NCI-H2107 (cell line): ENCODE measurements at places on chromosomes 4 and X.

- no peak for DNase-seq
These were observed 46.5 kb downstream of the EVC start for GRCh38 chr4:5757536-5757935.

DNA sequence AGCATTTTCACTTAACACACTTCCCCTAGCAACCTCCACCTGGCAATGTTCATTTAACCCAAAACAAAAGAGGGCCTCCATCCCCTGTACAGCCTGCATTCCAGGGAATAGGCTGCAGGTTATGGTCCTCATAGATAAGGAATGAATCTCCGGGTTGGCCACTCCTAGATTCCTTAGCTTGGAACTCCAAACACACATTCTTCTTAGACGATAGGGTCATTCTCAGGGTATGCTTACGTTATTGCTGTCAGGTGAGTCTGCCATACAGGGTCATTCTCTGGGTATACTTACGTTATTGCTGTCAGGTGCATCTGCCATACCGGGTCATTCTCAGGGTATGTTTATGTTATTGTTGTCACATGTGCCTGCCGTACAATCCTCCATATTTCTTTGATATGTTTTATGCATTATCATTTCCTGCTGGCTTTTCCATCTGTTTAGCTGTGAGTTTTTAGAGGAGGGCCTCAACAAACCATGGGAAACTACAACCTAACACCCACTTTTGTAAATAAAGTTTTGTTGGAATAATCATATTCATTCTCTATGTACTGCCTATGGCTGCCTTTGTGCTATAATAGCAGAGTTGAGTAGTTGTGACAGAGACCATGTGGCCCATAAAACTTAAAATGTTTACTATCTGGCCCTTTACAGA is 8.2 kb upstream of the AFF1 start:
- DNase-seq = no peak

DNA sequence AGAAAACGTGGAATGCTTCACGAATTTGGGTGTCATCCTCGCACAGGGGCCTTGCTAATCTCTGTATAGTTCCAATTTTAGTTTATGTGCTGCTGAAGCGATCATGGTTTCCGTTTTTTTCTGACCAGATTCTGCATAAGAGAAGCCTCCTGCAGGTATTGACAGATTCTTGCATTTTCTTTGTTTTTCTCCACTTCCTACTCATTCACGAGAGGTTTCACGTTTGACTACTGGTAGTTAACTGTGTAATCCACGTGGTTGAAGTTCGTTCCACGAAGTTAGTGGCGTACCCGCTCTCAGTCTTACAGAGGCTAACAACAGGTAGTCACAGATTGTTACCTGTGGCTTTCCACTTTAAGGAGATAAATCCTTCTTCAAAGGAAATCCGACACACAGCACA is 12.1 kb upstream of the TRIML2 start:
- no peak for DNase-seq

- DNase-seq = no peak
These were observed 81.5 kb upstream of the CD99 start for GRCh38 chrX:2609431-2610238.

DNA sequence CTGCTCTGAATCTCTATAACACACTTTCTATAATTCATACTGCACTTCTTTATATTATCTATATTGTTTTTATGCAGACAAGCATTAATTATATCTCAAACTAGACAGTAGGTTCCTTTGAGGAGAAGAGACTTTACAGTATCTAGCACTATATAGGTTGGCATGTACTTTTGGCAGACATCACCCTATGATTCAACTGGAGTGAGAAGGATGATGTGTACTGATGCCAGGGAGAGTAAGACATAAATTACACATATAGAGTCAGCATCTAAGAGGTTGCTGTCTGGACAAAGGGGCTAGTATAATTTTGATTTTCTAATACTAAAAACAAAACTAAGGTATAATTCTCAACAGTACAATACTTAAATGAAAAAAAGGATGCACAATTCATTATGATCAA is 5.1 kb upstream of the RBM41 start:
- DNase-seq = no peak

DNA sequence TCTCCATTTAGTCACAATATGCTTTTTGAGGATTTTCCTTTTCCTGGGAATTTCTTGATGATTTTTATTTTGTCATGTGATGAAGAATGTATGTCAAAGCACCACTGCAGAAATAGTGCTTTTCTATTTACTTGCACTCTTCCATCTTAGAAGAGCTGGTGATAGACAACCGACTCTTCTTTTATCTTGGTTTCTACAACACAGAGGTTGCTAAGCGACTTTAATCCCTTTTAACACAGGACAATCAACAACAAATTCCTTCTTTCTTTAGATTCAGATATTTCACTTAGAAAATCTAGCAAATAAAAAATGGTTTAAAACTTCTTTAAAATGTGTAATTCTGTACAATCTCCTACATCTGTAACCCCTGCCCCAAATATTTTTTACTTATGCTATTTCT is 34.6 kb downstream of the TET2 start:
- no peak for DNase-seq

DNA sequence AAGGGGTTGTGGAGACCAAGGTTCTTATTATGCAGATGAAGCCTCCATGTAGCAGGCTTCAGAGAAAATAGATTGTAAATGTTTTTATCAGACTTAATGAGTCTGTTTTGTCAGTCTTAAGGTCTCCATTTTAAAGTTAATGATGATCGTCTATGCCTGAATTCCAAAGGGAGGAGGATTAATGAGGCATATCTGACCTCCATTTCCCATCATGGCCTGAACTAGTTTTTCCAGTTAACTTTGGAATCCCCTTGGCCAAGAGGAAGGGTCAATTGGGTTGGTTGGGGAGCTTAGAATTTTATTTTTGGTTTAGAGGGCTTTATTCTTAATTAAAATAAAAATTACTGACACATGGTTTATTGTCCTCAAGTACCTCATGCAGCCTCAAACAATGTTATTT is 6.9 kb upstream of the PARM1 start:
- no peak for DNase-seq

DNA sequence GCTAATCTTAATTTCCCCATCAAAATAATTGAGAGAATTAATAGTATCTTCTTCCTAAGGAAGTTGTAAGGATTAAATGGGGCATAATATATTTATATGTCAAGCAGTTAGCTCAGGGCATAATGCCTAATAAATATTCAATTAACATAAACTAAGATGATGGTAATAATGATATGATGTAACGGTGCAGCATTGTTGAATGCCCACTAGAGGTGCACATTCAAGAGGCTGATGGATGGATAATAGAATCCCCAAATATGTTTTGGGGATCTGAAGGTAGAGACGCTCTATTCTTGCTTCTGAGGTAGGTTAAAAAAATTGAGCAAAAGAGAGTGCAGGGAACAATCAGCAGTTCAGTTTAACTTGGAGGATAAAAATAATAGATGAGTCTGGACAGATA is 37.1 kb downstream of the ATOH1 start:
- DNase-seq = no peak

DNA sequence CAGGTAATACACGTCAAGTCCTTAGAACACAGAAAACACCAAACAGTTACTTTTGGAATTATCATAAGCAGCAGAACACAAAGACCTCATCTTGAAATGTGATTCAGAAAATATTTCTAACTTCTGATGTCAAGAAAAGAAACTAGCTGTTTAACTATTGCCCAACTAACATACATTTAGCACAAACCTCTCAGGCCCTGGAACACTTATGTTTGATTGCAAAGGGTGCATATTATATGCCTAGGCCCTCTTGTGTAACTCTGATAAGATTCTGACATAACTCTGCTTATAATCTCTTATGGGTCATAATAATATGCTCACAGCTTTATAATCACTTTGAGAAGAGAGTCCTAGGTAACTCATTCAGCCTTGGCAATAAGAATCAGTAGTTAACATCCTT is 62.6 kb downstream of the TBC1D9 start:
- no peak for DNase-seq

DNA sequence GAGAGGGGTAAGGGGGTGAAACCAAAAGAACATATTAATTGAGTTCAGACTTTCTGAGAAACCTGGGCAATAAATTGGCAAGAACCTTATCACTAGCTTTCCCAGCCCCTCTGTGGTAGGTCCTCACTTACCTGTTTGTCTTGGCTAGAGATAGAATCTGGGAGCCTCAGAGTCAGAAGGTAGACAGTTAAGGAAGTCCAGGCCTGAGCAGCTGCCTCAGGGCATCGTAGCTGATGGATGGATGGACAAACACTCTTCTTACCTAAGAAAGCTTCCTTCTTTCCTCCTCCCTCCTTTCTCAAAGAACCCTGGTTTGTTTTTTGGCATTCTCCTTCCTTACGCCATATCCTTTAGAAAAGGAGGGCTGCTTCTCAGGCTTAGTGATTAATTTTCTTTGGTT is 24.4 kb downstream of the FRAS1 start:
- DNase-seq = no peak

- no peak for DNase-seq
These were observed 468.6 kb downstream of the INPP4B start for GRCh38 chr4:142377342-142378091.

GRCh38 chr4:38153387-38153760 is 193.2 kb downstream of the PTTG2 start:
- no peak for DNase-seq

GRCh38 chr4:188275686-188276085 is 136.4 kb downstream of the TRIML1 start:
- DNase-seq = no peak

GRCh38 chr4:140112576-140112975 is 41.4 kb downstream of the MAML3 start:
- DNase-seq = no peak

- no peak for DNase-seq
These were observed 94.7 kb upstream of the PUDP start for GRCh38 chrX:7242613-7243012.

DNA sequence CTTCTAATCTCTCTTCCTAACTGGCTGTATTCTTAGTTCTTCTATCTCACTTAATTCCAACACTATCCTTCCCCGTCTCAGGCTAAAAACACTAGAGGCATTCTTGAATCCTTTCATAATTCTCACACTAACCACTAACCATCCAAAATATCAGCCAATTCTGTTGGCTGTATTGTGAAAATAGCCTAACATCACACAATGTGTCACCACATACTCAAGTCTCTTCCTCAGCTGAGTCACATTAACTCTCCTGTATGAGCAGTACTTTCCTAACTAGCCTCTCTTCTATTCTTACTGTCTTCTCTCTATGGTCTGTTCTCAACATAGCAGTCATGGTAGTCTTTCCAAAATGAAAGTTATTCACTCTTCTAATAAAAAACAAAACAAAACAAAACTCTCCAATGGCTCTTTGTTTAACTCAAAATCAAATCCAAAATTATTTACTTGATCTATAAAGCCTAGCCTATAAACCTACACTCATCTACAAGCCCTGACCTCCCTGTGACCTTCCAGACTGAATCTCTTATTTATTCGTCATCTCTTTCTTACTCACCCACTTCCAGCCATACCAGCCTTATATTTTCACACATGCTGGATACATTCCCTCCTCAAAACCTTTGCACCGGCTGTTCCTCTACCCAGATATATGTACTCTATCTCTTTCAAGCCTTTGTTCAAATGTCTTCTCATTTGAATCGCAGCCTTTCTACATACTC is 445.9 kb downstream of the TLL1 start:
- no peak for DNase-seq

DNA sequence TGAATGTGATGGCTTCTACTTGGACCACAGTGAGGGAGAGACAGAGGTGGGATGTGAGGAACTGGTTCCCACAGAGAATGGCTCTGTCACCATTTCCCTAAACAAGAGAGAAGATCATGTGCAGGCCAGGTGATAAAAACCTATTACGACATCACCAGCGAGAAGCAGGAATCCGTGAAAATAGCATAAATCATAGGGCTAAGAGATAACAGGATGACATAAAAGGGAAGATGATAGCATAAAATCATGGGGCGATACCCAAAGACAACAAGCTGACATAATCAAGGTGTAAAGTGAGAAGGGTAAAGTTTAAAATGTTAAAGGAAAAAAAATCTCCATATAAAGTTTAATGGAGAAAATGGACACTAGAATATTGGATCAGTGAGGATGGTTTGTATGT is 205.5 kb upstream of the SLIT2 start:
- DNase-seq = no peak

GRCh38 chr4:3659131-3659530 is 107.1 kb upstream of the ADRA2C start:
- no peak for DNase-seq

GRCh38 chrX:15143825-15144121 is 126.1 kb downstream of the ASB9 start:
- no peak for DNase-seq

DNA sequence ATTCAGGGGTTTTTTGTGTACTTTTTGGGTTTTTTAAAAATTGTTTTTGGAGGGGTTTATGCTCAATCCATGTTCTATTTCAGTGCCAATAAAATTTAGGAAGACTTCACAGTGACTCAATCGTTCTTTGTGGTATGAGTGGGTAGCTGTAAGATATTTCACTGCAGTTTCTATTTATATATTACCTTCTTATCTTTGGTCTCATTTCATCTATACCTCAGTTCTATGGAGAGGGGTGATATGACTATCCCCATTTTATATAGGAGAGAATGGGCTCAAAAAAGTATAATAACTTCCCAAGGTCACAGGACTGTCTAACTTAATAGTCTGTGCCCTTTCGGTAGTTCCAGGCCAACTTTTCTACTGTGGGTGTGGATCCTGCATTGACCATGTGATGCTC is 74.4 kb downstream of the MSN start:
- no peak for DNase-seq
